ENCODE measurements at places on chromosomes 2 and 18.

- DNase-seq: no peak
These were observed 262.3 kb downstream of the ZNF516 start for GRCh38 chr18:76232779-76233178.

DNA sequence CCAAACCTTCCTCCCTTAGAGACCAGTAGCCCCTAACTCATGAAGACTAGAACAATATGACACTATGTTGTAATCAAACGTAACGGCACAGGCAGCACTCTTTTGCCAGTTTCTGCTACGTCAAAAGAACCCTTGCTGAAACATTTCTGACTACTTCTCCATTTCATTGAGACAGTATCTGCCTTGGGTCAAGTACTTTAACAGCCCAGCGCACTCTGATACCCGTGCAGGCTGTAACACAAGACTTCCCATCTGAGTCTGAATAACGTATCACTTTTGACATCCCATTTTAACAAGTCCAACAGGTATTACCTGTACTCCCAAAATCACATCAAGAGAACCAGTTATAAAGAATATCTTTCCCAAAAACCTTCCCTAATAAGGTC is 38.4 kb downstream of the TBC1D8 start:
- DNase-seq: no peak

GRCh38 chr2:112661656-112662305 is 16.0 kb downstream of the SLC20A1 start:
- no peak for DNase-seq

DNA sequence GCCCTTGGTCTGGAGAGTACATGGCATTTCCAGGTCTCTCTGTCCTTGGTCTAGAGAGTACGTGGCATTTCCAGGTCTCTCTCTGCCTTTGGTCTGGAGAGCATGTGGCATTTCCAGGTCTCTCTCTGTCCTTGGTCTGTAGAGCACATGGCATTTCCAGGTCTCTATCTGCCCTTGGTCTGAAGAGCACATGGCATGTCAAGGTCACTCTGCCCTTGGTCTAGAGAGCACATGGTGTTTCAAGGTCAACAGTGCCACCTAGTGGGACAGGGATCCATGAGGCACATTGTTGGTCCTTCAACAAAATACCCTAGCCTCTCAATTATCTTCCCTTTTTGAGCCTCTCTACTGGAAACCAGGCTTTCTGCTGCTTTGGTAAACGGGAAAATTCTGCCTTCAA is 250.2 kb downstream of the OTX1 start:
- no peak for DNase-seq

- no peak for DNase-seq
These were observed 1.8 kb downstream of the MEMO1 start for GRCh38 chr2:32008805-32009515.

DNA sequence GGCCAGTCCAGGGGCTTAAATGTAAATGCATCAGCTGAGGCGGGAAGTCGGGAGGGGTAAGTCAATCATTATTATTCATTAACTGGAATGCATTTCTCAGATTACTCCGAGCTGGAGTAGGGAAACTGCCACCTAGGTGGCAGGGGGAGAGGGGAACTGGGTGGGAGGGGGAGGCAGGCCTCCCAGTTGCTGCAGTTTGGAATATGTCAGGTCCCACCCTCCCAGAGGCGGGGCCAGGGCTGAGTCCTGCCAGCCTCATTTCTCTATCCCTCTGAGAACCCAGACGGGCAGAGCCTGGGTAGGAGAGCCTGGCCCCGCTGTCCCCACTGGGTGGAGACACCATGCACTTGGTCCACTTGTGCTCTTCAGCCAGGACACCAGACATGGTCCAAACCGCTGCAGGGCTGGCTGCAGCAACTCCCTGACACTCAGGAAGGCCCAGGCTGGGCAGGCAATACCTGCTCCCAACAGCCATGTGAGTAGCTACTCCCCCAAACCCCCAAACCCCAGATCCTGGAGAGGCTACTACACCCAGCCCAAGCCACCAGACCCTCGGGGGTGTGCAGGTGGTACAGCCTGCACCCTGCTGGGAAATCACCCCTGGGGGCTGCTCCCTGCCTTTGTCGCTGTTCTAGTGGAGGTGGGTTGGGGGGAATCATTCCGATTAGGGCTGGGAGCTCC is at the start of gene GPBAR1:
GPBAR1 (plus strand) TSS at position 274 of the 681 bp plus-strand sequence. CDS start 1,710 bp downstream, outside the sequence.
- no peak for DNase-seq

- DNase-seq: no peak
These were observed 56.2 kb downstream of the HNMT start for GRCh38 chr2:138020432-138020831.

DNA sequence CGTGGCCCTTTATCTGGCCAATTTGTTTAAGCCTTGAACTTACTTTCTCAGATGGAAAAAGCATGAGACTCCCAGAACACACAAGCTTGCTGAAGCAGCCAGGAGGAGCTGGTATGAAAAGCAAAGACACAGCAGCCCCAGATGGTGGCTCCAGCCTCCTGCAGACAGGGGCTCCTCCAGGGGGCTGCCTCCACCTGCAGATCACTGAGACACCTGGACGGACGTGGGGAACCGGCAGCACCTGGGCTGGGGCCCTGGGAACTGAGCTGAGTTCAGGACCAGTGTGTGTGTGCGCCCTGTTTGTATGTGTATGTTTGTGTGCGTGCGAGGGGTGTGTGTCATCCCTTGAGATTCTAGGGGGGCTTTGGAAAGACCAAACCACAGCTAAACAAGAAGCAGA is 8.6 kb downstream of the CYS1 start:
- DNase-seq: no peak
